ENCODE measurements at places on chromosomes 13 and 19.

GRCh38 chr19:44164673-44165512 lies at the start of gene ZNF226:
Gene ZNF226 (plus strand): TSS chr19:44165100. CDS start chr19:44170081, 4,981 bp downstream.
- H3K27ac ChIP-seq: peak within 1 kb of the TSS; percentile 99
- peak within 1 kb of the TSS; percentile 96 for H3K4me3 ChIP-seq
- peaks cover 30% of the 10 kb centered on the region for H3K36me3 ChIP-seq
- no peaks in the 10 kb centered on the region for H3K27me3 ChIP-seq
- peak; percentile 65 for DNase-seq

DNA sequence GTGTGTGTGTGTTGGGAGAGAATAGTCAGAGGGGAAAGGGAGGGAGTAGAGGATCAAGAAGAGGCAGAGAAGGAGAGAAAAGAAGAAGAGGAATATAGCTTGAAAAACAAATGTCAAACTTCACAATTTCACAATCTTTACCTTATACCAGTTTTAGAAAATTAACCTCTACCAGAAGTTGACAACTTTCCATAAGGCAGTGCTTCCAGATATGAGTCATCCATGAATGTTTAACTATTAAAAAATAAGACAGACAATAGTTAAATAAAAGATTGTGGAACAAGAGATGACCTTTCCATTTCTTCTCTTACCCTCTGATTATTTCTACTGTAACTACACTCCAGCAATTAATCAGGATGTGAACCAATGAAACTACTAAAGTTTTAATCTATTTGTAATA lies 229.4 kb downstream of the ITGBL1 start:
- no peak overlapping the region for H3K27ac ChIP-seq
- no peak overlapping the region for H3K4me3 ChIP-seq
- H3K4me1 ChIP-seq: no peaks in the 10 kb centered on the region
- H3K36me3 ChIP-seq: no peaks in the 10 kb centered on the region

GRCh38 chr13:113735750-113736149 lies 23.3 kb upstream of the TMEM255B start:
- H3K4me3 ChIP-seq: no peak overlapping the region
- peaks cover 5% of the 10 kb centered on the region for H3K27me3 ChIP-seq
- no peaks in the 10 kb centered on the region for H3K36me3 ChIP-seq
- no peak overlapping the region for H3K27ac ChIP-seq
- DNase-seq: no peak

GRCh38 chr19:43416951-43417623 lies 2.4 kb downstream of the TEX101 start:
- H3K27me3 ChIP-seq: no peaks in the 10 kb centered on the region
- H3K4me1 ChIP-seq: no peaks in the 10 kb centered on the region
- no peak overlapping the region for H3K27ac ChIP-seq
- no peaks in the 10 kb centered on the region for H3K36me3 ChIP-seq
- DNase-seq: no peak

DNA sequence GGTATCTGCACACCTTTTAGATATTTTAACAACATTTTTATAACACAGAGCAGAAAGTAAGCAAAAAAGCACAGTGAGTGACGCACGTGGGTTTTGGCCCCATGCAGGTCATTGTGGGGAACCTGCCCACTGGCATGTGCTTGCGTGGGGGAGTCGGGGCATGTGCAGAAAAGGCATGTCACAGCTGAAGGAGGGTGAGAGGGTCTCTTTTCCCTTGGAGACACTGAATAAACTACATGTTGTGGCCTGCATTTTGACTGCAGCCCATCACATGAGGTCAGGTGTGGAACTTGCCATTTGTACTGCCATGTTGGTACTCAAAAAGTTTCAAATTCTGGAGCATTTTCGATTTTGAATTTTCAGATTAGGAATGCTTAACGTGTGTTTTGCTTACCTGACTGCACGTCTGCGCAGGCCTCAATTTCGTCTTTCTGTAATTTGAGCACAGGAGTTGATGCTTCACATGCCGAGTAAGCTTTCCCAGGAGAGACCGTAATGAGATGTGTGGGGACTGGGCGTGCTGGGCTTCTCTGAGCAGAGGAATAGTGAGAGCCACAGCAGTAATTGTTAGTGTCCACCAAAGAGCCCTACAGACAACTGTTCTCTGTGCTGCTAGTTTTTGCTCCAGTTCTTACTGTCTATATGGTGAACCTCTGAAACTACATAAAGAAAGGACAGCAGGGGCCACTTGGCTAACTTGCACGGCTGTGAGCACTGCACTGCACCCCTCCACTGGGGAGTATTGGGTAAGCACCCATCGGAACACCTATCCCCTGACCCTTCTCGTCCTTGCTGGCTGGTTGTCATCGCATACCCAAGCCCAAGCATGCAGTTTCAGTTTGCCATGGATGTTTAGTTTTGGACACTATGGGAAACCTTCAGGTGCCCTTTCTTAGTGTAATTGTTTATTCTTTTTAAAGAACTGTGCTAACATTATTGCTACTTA lies 72.9 kb upstream of the GPR183 start:
- no peaks in the 10 kb centered on the region for H3K27me3 ChIP-seq
- H3K36me3 ChIP-seq: peaks cover 21% of the 10 kb centered on the region
- DNase-seq: no peak
- no peaks in the 10 kb centered on the region for H3K4me1 ChIP-seq

- no peak for DNase-seq
- H3K27me3 ChIP-seq: no peaks in the 10 kb centered on the region
- no peaks in the 10 kb centered on the region for H3K36me3 ChIP-seq
These were observed 49.9 kb downstream of the MBD3L2B start for GRCh38 chr19:6971366-6971765.

DNA sequence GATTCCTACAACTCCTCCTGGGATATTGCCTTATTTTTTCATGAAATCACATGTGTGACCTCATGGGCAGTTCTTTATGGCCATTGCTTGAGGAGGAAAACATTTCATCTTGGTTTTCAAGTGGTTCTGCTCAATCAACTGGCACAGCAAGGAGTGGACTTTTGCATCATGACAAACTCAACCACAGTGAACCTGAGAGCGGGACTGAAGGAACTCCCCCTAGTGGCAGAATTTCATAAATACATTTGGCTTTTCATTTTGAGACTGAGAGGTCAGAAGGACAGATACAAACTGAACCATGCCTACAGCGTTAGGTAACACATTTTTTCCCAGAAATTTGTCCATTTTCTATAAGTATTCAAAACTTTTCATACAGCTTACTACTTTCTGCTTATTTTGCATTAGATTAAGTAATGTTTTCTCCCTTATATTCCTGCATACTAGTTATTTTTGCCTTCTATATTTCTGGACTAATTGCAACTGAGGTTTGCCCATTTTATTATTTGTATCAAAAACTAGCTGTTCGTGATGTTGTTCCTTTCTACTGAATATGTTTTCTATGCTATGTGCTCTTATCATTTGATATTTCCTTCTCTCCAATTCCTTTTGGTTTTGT lies 13.4 kb upstream of the SIGLEC12 start:
- H3K27ac ChIP-seq: no peak overlapping the region
- H3K4me3 ChIP-seq: no peak overlapping the region
- H3K36me3 ChIP-seq: peaks cover 2% of the 10 kb centered on the region
- no peak for DNase-seq

GRCh38 chr19:8697671-8698432 lies 743 bp downstream of the ACTL9 start:
- no peak overlapping the region for H3K27ac ChIP-seq
- DNase-seq: no peak
- no peak overlapping the region for H3K4me3 ChIP-seq

DNA sequence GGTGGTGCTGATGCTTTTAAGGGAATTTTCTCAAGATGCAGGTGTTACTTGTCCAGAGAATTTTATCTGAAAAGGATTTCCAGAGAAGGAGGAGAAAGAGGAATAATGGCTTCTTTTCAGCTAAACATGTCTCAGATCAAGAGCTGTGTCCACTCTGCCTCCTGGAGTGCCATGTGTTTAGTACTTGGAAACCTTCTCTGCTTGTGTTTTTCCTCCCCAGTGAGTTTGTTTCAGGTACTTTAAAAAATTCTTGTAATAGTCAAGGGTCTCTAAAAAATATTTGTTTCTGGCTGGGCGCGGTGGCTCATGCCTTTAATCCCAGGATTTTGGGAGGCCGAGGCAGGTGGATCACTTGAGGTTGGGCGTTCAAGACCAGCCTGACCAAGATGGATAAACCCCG lies 22.7 kb downstream of the ZNF431 start:
- no peak overlapping the region for H3K4me3 ChIP-seq
- H3K4me1 ChIP-seq: peaks cover 12% of the 10 kb centered on the region
- peak overlapping the region; percentile 32 for H3K27ac ChIP-seq
- H3K27me3 ChIP-seq: no peaks in the 10 kb centered on the region
- no peak for DNase-seq
